Foreskin keratinocyte (primary cell): ENCODE measurements at places on chromosomes 1 and 21. TPM values are rescaled to one million over a fixed set of nuclear protein-coding genes. Genes with fewer than 3 reads are reported as not detected.

DNA sequence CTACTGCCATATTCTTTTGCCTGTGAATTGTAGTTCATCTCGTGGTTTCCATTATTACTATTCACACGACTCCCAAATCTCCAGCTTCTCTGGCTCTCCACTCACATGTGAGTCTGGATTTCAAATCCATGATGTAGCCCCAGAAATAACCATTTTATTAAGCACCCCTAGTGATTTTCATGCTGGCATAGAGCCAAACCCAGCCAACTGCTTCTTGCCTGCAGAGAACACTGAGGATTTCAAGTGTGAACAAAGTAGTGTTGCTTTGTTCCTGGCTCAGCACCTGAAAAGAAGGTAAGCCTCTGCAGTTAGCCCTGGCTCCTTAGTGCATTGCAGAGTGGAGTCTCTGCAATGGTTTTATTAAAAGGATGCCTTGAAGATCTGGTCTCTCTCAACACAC is 25.9 kb downstream of the UTP25 start:
- no peak for DNase-seq

- peak; percentile 94 for DNase-seq
These were observed 19.9 kb upstream of the IFNGR2 start for GRCh38 chr21:33383056-33383888.

DNA sequence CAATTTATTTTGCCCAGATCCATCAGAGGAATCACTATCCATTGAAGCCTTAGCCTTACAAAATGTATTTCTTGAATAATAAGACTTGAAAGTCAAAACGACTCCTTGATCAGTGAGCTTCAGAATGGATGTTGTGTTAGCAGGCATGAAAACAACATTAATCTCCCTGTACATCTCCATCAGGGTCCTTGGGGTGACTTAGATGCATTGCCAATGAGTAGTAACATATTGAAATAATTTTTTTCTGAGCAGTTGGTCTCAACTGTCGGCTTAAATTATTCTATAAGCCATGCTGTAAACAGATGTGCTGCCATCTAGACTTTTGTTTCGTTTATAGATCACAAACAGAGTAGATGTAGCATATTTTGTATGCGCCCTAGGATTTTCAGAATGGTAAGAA is 482.0 kb downstream of the AMY1C start:
- no peak for DNase-seq

AIRE gene
- total RNA-seq, result not detected in 2 replicates
